H9 (cell line): ENCODE measurements at places on chromosomes 3 and 15. TPM values are rescaled to one million over a fixed set of nuclear protein-coding genes. Genes with fewer than 3 reads are reported as not detected.

TERC gene
- 12.9 and 14.1 TPM in 2 replicates for total RNA-seq

PIK3R4 gene
- total RNA-seq = 28.6 and 37.0 TPM in 2 replicates

DNA sequence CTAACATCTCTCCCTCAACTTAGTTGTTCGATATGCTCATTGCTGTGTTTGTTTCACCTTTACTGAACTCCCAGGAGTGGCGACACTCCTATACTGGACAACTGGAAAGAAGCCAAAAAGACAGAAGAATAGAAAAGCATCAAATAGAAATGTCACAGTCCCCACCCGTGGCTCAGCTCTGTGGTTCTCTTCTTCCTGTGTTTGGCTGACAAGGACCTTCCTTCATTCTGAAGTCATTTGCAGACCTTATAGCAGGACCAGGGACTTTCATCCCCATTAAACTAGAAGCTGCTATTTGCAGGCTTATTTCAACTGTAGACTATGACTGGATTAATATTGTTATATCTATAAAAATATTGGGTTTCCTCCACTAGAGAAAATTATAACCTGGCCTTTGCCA is 125.9 kb downstream of the NECTIN3 start:
- DNase-seq = no peak

DNA sequence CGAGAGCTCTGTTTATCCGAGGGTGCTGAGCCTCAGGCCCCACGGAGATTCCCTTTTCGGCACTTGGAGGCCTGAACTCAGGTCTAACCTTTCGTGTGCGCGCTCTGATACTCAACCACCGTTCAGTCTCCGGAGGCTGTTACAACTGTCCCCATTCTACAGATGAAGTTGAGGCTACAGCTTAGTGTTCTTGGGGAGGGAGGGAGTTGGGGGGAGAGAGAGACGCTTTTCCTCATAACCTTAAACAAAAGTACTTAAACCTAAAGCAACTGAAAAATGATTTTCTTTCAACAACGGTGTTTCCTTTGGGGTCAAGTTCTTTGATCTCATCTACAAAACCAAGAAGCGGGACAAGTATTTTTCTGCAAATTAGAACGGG is 952 bp upstream of the CHST2 start:
- no peak for DNase-seq

- no peak for DNase-seq
Measured at GRCh38 chr15:63997715-63998442, 48.4 kb downstream of the DAPK2 start.
